IMR-90 (cell line): ENCODE measurements at places on chromosomes 3 and 15. TPM values are rescaled to one million over a fixed set of nuclear protein-coding genes. Genes with fewer than 3 reads are reported as not detected.

Gene ISLR
- 0.79 and 1.0 TPM in 2 replicates for polyA plus RNA-seq

Gene KBTBD13
- polyA plus RNA-seq: not detected in 2 replicates

Gene FAM107A
- polyA plus RNA-seq: not detected in 2 replicates

Gene B2M
- polyA plus RNA-seq: 2,100 and 3,394 TPM in 2 replicates

Gene ICE2
- 11.3 and 14.7 TPM in 2 replicates for polyA plus RNA-seq

Gene C15orf61
- 2.5 TPM in 2 replicates for polyA plus RNA-seq

Gene IQCH
- polyA plus RNA-seq: 0.42 and 0.60 TPM in 2 replicates

Gene TAGLN3
- 7.7 TPM in 2 replicates for polyA plus RNA-seq
